ENCODE measurements at places on chromosomes 3 and 15. TPM values are rescaled to one million over a fixed set of nuclear protein-coding genes. Genes with fewer than 3 reads are reported as not detected.
A peak's percentile ranks its signal among the peaks of the same experiment; 100 is the strongest.

DNA sequence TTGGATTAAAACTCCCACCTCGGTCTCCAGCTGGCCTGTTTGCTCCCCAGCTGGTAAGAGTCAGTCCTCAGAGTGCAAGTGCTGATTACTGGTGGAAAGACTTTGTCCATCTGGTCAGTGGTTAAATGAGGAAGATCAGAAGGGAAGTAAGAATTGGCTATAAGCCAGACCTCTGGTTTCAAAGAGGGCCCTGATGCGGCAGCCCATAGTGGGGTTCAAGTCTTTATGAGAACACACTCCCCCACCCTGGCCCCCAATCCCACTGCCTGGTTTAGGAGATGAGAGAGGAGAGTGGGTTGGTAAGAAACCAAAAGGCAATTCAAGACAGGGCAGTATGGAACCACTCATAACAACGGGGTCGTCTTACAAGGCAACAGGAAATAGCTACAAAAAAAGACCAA is 65.0 kb downstream of the FRMD4B start:
- H3K36me3 ChIP-seq, result no peaks in the 10 kb centered on the region
- no peak for DNase-seq
- H3K4me1 ChIP-seq, result no peaks in the 10 kb centered on the region
- H3K27me3 ChIP-seq, result no peaks in the 10 kb centered on the region

- H3K4me3 ChIP-seq, result no peak overlapping the region
- no peaks in the 10 kb centered on the region for H3K36me3 ChIP-seq
- H3K27ac ChIP-seq, result no peak overlapping the region
These were observed 120.5 kb downstream of the TMEM266 start for GRCh38 chr15:76180321-76180720.

DNA sequence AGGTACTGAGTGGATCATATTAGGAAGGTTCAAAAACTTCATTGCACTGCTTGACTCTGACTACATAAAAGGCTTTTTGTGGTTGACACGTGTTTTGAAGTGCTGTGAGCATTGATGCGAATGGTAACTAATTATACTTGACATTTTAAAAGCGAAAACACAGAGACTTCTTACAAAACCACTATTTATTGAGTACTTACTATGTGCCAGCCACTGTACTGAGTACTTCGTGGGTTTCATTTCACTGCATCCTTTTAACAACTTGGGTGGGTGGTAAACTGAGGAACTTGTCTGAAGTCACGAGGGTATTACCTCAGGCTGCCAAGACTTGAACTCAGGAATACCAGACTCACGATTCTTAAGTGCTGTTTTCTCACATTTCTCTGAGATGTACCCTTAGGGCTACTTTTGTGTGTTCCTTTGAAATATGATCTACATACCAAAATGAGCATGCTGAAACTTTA is 45.3 kb upstream of the PPP4R2 start:
- H3K4me1 ChIP-seq, result no peaks in the 10 kb centered on the region
- H3K36me3 ChIP-seq, result no peaks in the 10 kb centered on the region
- H3K27me3 ChIP-seq, result no peaks in the 10 kb centered on the region
- no peak overlapping the region for H3K4me3 ChIP-seq
- DNase-seq, result no peak
- no peak overlapping the region for H3K27ac ChIP-seq

DNA sequence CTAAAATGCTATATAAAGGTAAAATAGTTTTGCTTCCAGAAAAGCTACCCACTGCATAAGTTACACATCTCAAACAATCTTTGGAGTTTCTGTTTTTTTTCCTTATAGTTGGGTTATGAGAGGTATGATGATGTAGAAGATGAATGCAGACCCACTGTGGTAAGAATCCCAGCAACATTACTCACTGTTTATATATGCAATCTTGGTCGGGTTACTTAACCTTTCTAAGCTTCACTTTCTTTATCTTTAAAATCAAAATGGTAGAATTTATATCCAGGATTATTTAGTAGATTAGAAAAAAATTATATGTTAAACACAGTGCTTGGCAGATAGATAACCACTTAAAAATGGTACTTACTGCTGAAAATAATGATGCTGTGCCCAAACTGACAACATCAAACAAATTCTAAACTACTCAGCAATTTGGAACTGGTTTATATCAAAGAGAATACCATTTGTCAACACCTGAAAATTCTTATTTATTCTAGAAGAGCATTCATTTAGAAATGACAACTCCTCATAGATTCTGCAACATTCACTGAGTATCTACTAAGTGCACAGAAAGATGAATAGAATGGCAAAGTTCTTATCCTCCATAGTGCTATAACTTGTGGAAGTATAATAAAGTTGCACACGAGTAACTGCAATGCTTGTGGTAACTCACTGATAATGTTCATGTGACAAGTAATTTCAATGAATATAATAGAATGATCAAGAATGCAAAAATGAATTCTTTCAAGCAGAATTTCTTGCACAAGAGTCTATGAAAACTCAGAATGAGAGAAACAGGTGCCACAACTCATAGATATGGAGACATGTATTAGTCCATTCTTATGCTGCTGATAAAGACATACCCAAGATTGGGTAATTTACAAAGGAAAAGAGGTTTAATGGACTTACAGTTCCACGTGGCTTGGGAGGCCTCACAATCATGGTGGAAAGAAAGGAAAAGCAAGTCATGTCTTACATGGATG is 129.0 kb upstream of the SLC7A14 start:
- H3K27ac ChIP-seq, result no peak overlapping the region
- DNase-seq, result no peak
- no peaks in the 10 kb centered on the region for H3K36me3 ChIP-seq

Gene RAB6B
- total RNA-seq, result 7.1 TPM

DNA sequence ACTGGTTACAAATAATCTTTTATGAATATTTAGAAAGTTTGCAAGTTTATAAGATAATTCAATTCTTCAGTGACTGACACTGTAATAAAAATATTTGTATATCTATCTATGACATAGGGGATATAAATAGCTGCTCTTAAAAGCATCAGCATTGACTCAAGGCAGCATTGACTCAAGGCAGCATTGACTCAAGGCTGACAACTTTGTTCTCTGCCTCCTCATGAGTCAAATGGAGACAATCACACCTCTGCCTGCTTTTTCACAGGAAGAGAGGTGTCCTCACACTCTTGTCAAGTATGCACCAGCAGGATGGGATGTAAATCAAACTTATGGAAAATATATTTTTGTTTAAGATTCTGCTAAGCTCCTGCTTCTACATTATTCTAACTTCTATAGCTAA is 1173.1 kb downstream of the NSUN3 start:
- no peaks in the 10 kb centered on the region for H3K27me3 ChIP-seq
- H3K4me1 ChIP-seq, result no peaks in the 10 kb centered on the region
- H3K36me3 ChIP-seq, result no peaks in the 10 kb centered on the region
- no peak overlapping the region for H3K27ac ChIP-seq
- no peak for DNase-seq

GRCh38 chr3:10935028-10935427 is 57.5 kb upstream of the SLC6A1 start:
- H3K4me3 ChIP-seq, result no peak overlapping the region
- H3K4me1 ChIP-seq, result no peaks in the 10 kb centered on the region
- no peak overlapping the region for H3K27ac ChIP-seq
- no peaks in the 10 kb centered on the region for H3K36me3 ChIP-seq
- no peaks in the 10 kb centered on the region for H3K27me3 ChIP-seq

DNA sequence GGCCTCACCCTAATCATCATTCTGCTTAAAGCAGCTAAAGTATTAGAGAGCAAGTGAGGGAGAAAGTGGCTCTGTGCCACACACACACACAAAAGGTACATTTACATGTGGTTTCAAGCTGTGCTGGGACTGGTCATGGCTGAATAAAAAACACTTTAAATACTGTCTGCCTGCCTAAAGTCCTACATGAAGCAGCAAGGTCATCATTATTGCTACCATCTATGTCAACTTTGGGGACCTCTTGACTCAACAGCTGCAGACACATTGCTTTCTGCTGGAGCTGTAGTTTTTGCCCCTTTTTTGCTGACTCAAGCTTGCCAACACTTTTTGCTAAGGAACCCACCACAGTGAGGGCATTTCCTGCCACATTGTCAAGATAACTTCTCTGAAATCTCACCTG is 1237.9 kb downstream of the ROBO2 start:
- no peak overlapping the region for H3K4me3 ChIP-seq
- no peaks in the 10 kb centered on the region for H3K36me3 ChIP-seq
- DNase-seq, result no peak
- no peak overlapping the region for H3K27ac ChIP-seq
- no peaks in the 10 kb centered on the region for H3K27me3 ChIP-seq
- no peaks in the 10 kb centered on the region for H3K4me1 ChIP-seq

DNA sequence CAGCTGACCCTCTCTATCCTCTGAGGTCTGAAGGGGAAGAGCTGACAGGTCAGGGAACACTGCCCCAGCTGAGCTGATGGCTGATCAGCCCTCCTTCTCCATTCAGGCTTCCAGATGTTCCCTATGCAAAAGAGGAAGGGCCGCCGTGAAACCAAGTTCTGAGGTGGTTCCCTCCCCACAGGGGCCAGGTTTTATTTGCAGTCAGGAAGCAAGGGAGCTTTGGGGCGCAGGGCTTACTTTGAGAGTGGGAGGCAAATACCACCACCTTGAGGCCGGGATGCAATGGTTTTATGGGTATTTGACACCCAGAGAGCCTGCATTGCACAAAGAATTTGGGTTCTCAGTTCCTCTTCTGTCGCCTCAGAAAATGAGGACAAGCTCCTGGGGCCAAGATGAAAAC is 186.9 kb downstream of the ARRDC4 start:
- no peak overlapping the region for H3K27ac ChIP-seq
- H3K4me3 ChIP-seq, result no peak overlapping the region
- no peaks in the 10 kb centered on the region for H3K4me1 ChIP-seq
- H3K27me3 ChIP-seq, result peaks cover 3% of the 10 kb centered on the region

GRCh38 chr3:52055537-52056351 is 627 bp downstream of the DUSP7 start:
- peak overlapping the region; percentile 55 for H3K4me3 ChIP-seq
- H3K27ac ChIP-seq, result peak overlapping the region; percentile 68
- peaks cover 5% of the 10 kb centered on the region for H3K36me3 ChIP-seq
- no peak for DNase-seq
- H3K27me3 ChIP-seq, result no peaks in the 10 kb centered on the region

DNA sequence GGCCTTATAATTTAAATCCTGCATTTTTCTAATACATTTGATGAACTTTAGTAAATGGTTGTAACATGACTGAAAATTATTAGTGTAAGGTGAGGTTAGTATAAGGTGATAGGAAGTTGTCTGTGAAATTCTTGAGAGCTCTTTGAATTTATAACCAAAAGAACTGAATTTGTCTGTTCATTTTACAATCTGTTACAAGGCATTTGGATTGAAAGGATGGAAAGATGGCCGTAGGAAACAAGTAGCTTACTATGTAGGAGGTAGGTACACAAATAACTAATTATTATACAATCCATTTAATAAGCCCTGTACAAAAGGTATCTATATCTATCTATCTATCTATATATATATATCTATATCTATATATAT is 6.6 kb downstream of the DIPK2A start:
- no peak overlapping the region for H3K27ac ChIP-seq
- H3K4me3 ChIP-seq, result no peak overlapping the region
- no peaks in the 10 kb centered on the region for H3K36me3 ChIP-seq
- DNase-seq, result no peak
- H3K4me1 ChIP-seq, result no peaks in the 10 kb centered on the region

DNA sequence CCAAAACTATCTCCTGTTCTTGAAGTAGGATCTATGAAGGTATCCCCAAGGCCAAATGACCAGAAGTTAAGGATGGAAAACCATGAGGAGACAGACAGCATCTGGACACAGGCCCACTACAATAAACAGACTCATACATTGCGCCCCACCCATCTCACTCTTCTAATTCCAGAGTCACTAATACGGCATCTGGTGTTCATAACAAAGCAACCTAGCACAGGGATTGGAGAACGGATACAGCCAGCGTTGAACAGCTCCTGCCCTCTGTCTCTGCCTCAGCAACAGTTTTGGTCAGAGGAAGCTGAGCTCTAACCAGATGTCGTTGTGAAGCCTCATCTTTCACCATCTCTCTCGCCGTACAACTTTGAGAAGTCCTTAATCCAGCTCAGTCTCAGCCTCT is 44.5 kb upstream of the CCDC80 start:
- no peak for DNase-seq
- no peaks in the 10 kb centered on the region for H3K27me3 ChIP-seq
- no peak overlapping the region for H3K27ac ChIP-seq
- no peaks in the 10 kb centered on the region for H3K36me3 ChIP-seq
- no peaks in the 10 kb centered on the region for H3K4me1 ChIP-seq

Data from prostate gland (tissue), 2 donors.